A549 treated with CpdA at 1 μM for 4 hours (cell line): ENCODE measurements at places on chromosomes 6 and 20. TPM values are rescaled to one million over a fixed set of nuclear protein-coding genes. Genes with fewer than 3 reads are reported as not detected.

The TUBE1 gene
- 5.7 to 8.5 TPM (median 5.9 TPM) in 5 replicates for total RNA-seq

The THBD gene
- 19.3 to 28.4 TPM (median 23.8 TPM) in 5 replicates for total RNA-seq

The TGM2 gene
- total RNA-seq = 313 to 490 TPM (median 410 TPM) in 5 replicates

The TBPL1 gene
- total RNA-seq = 24.3 to 27.8 TPM (median 26.0 TPM) in 5 replicates

The GPR31 gene
- not detected in 5 replicates for total RNA-seq

The TAGAP gene
- not detected in 5 replicates for total RNA-seq

The GLP1R gene
- not detected in 5 replicates for total RNA-seq

The GRIK2 gene
- 0.12 to 0.38 TPM (median 0.22 TPM) in 5 replicates for total RNA-seq

The KCNQ2 gene
- total RNA-seq = 0.50 to 0.68 TPM (median 0.60 TPM) in 5 replicates

The CTSZ gene
- 139 to 187 TPM (median 184 TPM) in 5 replicates for total RNA-seq

The CNKSR3 gene
- 4.9 to 5.9 TPM (median 5.4 TPM) in 5 replicates for total RNA-seq

The C6orf132 gene
- 1.1 to 1.8 TPM (median 1.7 TPM) in 5 replicates for total RNA-seq

The RNF5 gene
- total RNA-seq = 33.1 to 47.7 TPM (median 45.2 TPM) in 5 replicates

The CTCFL gene
- total RNA-seq = 0.12 TPM in 1 of 5 replicates, not detected in the others

The HLA-DMB gene
- 0.96 to 2.3 TPM (median 1.8 TPM) in 5 replicates for total RNA-seq

The MDFI gene
- 0.24 to 1.3 TPM (median 0.80 TPM) in 5 replicates for total RNA-seq

The MANEA gene
- total RNA-seq = 2.3 to 4.2 TPM (median 3.7 TPM) in 5 replicates

The PAX1 gene
- total RNA-seq = 0.09 TPM in 1 of 5 replicates, not detected in the others

The CALHM6 gene
- not detected in 5 replicates for total RNA-seq

The AGER gene
- total RNA-seq = 1.2 to 2.3 TPM (median 1.7 TPM) in 5 replicates

The C6orf118 gene
- total RNA-seq = 0.15 to 0.31 TPM (median 0.25 TPM) in 4 of 5 replicates, not detected in the other

The SLC32A1 gene
- total RNA-seq = not detected in 5 replicates

The AHI1 gene
- total RNA-seq = 7.4 to 12.3 TPM (median 9.1 TPM) in 5 replicates

The RNF182 gene
- total RNA-seq = 3.0 to 3.5 TPM (median 3.4 TPM) in 5 replicates

The PNLDC1 gene
- total RNA-seq = 0.11 TPM in 1 of 5 replicates, not detected in the others

The CYP39A1 gene
- 0.05 to 0.12 TPM (median 0.06 TPM) in 3 of 5 replicates, not detected in the others for total RNA-seq

The FAM217A gene
- total RNA-seq = not detected in 5 replicates

The PLEKHG1 gene
- total RNA-seq = 0.28 to 0.50 TPM (median 0.40 TPM) in 5 replicates

The ACSS1 gene
- 7.8 to 11.9 TPM (median 11.7 TPM) in 5 replicates for total RNA-seq

The TBXT gene
- not detected in 5 replicates for total RNA-seq

The KHDC1 gene
- 3.2 to 4.8 TPM (median 3.8 TPM) in 5 replicates for total RNA-seq

The PAK5 gene
- not detected in 5 replicates for total RNA-seq

The UNC93A gene
- not detected in 5 replicates for total RNA-seq
